ENCODE measurements at places on chromosomes 12 and 14.

GRCh38 chr12:27747111-27747820, 32.8 kb upstream of the KLHL42 start:
- no peak for DNase-seq

DNA sequence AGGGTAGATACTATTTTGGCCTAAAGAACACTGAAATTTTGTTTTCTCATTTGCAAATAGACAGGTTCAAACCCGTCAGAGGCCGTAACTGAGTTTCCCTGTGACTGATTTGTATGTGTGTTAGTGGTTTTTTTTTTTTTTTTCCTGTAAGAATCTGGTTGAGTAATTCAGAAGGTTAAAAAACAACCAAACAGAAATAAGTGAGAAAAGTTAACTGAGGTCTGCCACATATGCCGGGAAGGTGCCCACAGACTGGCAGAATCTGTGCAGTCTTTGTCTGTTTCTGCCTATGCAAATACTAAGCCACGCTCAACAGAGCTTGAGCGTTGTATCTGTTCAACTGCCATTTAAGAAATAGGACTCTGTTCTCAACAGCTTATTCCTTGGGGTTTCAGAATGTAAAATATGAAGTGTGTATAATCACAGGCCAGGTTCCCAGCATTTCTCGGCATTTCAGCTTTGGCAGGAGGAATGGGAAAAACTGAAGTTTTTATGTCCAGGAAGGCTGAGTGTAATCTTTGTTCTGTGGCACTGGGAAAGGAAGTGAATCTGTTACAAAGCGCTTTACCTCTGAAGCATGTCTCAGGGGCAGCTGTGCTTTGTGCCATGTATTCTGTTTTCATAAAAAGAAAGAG, 181.9 kb downstream of the PRKCH start:
- DNase-seq = peak; percentile 47

DNA sequence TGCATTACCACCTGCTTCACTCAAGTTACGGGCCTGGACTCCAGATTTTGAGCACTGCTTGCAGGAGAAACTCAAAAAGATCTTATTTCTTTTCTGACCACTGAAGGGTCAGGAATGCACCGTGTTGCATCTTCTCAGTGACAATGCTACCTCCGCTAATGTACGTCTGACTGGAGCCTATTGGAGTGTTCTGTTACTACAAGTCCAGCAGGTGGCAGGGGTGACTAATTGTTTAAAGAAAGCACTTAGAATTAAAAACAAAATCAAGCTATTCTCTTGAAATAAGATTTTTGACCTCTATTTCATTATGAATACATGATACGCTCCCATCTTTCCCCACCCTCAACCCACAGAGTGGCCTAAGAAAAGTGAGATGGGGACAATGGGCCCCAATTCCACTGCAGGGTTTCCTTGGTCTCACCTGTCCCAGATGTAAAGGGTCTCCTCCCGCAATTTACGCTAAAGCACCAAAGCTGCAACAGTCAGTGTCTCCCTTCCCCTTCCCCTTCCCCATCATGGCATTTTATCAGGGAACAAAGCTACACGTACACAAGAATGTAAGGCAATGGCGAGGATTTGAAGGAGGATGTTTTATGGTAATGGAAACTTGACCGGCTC, 2.2 kb downstream of the TBPL2 start:
- DNase-seq = no peak

DNA sequence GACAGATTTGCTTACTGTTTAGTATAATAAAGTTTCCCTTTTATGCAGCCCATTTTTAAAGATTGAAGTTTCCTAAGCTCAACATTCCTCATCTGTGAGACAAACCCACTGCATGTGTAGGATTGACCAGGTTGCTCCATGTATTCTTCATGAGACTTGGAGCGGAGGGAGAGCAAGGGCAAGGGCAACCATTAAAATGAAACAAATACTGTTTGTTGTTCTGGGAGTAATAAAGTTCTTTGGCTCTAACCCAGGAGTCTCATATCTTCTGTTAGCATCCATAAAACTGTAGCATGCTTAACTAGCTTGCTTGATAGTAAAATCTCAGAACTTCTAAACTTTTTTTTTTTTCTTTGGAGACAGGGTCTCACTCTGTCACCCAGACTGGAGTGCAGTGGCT, 74.2 kb downstream of the NTS start:
- DNase-seq = no peak

DNA sequence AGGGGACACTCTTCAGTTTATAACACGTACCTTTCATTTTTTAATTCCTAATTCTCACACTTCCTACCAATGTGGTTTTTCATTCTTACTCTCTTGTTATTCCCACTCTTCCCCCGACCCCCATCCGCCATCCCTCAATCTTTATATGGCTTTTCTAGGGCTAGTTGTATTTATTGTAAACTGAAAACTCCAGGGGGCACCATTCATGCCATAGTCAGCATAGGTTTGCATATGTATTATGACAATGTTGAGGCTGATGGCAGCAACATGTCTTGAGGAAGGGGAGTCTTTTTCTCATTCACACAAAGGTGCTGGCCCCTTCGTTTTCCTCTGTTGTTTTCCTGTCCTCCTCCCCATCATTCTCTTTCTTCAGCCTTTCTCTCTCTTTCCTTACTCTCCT, 27.7 kb upstream of the LTA4H start:
- DNase-seq = no peak

- no peak for DNase-seq
Measured at GRCh38 chr12:73629893-73630831, 907.5 kb upstream of the ATXN7L3B start.

- DNase-seq = no peak
Measured at GRCh38 chr12:40336573-40337199, 111.9 kb downstream of the LRRK2 start.

DNA sequence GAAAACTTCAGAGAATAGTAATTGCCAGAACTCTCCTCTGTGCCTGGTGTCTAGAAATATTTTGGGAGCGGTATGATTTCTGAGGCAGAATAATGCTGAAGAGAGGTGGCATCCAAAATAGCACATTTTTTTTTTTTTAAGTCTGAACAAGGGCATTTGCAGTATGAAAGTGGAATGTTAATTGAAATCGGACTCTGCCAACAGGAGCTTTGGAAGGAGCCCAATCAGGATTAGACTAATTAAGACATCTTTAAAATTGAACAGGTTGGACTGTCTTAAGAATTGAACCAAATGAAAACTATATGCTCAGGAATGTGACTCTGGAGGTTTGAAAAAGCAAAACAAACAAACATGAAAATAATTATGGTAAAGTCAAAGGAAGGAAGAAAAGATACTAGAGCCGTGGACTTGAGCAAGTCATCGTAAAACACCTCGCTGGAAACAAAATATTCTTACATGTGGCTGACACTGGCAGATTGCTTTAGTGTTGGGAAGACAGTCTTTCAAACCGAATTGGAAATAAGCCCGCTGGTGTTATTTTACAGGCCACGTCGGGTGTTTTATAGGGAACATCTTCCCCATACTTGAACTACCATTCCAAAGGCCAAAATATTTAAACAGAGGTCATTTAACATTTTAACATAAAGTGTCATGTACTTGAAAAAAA, 436.3 kb downstream of the VRK1 start:
- no peak for DNase-seq

GRCh38 chr12:10740182-10740581, 17.1 kb upstream of the YBX3 start:
- DNase-seq = no peak

DNA sequence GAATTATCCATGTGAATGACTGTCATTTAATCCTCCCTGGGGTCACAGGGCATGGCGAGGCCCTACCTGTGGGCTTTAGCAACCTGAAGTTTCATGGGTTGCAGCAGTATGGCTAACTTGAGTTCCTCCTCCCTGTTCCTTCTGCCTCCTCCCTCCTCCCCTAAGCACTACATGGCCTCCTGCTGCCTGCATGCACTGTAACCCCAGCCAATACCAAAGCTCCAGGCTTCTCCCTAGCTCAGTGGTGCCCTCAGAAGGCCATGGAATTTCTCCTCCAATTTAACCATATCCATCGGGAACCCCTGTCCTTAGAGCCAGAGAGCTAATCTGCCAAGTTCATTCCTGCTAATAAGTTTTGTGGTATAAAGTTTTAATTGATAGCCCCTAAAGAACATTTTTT, 95.1 kb downstream of the NT5DC3 start:
- DNase-seq = no peak

DNA sequence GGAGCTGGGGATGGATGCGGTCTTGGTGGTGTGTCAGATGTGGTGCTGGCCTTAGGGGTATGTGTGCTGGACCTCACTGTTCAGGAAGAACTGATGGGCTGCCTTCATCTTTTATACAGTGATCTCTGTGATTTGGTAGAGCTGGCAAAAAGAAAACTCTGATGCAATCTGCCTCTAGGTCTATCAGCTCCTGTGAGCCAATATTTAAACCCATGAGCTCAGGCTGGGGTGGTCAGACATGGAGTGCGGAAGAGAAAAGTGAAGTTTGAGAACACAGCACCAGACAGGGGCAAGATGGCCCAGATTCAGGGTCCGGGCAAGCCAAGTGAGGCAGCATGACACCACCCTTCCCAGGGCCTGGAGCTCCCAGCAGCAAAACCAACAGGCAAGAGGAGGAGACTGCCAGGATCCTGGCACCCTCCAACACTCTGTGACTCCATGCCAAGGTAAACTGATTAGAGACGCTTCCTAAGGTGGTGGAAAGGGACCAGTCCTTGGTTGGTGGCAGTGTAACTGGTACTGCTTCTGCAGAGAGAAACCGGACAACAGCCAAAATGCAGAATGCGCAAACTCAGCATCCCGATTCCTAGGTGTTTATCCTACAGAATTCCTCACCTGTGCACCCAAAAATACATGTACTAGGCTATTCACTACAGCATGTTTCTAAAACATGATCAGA, 82.3 kb downstream of the CHGA start:
- no peak for DNase-seq

GRCh38 chr14:87896393-87897380, 96.3 kb downstream of the GALC start:
- DNase-seq = no peak

GRCh38 chr12:121284551-121285390, 11.7 kb downstream of the CAMKK2 start:
- DNase-seq = no peak

- DNase-seq = no peak
Measured at GRCh38 chr12:116395396-116395795, 117.9 kb upstream of the MED13L start.

DNA sequence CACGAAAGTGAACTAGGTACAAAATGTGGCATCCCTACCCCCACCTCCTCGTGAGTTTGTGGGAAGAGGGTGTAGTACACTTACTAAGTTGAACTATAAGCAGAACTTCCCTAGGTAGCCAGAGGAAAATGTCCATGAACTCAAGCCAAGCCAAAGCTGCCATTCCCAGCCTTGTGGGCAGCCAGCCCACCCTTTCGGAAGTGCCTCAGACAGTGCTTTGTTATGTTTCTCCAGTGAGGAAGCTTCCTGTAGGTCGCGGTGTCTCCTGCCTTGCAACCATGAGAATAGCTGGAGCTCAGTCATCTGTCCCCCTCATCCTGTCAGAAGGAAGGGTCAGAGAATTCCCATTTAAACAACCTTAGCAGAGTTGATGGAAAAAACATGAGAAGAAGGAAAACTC, 266.9 kb downstream of the DUSP6 start:
- no peak for DNase-seq

DNA sequence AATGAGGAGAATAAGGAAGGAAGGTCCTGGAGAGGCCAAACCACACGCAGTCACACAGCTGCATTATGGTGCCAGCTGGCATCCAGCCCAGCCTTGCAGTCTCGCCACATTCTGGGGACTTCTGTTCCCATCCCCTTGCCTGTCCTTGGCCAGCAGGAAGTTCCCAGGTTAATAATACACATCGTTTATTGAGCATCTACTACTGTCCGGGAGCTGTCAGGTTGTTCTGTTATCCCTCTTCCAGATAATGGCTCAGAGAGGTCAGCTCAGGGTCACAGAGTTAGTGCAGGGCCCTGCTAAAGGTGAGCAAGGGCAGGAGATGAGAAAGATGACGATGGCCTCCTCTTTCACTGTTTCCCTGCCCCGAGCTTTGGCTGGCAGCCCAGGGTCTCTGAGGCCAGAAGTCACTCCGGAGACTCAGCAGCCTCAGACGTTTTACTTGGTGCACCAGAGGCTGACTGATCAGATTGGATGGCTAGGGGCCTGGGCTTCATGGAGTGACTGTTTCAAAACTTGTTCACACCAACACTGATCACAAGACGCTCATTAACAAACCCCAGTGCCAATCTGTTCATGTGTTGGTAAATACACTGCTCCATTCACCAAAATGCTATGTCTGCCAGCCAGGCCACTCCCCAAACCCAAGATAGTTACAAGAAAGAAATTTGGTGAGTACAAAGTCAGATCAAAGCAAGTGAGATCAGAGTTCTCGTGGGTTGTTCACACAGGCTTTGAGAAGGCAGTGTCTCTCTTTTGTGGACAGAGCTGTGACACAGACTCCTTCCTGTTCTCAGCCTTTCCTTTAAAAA, 79.2 kb downstream of the B4GALNT3 start:
- peak; percentile 42 for DNase-seq

DNA sequence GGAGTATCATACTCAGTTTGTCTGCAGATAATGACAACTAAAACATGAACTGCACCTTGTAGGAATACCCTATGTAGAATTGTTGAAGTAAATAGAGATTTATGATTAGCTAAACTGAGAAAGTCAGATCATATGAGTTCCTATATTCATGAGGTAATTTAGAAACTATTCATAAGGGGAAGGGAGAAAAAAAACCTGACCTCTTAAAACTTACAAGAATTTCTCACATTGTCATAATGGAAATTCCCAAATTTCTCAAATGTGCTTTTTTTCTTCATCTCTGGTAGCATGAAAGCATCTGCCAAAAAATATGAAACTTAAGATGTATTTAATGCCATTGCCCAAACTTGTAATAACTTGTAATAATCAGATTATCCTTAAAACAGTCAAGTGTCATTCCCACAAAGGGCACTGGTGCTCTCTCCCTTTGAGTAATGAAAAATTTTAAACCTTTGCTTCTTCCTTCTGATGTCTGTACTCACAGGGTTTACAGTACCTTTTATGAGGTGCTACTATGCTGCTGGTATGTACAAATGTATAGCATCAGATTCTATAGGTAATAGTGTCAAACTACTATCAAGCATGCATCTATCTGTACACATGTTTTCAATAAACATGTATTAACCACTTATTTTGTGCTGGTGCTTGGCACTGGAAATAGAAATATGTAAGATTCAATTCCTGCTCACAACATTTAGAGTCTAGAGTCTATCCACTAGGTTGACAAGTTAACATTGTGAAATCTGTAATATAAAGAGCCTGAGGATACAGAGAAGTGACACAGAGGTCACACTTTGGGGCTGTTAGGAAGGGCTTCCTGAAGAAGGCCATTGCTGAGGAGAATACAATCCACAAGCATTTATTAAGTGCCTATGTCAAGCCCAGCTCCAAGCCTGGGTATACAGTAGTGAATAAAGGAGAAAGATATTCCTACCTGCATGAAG, 17.4 kb upstream of the DRAM1 start:
- DNase-seq = no peak
